Retina (tissue), 1 donor: ENCODE measurements at places on chromosomes 4 and X.

GRCh38 chrX:30304866-30305265, 4.3 kb downstream of the NR0B1 start:
- DNase-seq, result no peak

DNA sequence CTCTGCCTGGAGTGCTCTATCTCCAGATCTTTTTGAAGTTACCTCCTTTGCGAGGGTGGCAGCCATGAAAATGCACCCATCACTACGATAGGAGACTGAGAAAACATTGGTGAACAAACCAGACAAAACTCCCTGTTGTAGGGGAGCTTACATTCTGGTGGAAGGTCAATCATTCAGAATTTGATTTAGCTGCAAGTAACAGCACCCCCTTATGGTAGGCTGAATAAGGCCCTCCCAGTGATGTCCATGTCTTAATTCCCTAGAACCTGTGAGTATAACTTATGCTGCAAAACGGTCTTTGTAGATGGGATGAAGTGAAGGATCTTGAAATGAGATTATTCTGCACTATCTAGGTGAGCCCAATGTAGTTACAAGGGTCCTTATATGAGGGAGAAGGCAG, 5.6 kb upstream of the TEC start:
- DNase-seq, result no peak

GRCh38 chr4:63788271-63788670, 621.0 kb downstream of the TECRL start:
- DNase-seq, result no peak

DNA sequence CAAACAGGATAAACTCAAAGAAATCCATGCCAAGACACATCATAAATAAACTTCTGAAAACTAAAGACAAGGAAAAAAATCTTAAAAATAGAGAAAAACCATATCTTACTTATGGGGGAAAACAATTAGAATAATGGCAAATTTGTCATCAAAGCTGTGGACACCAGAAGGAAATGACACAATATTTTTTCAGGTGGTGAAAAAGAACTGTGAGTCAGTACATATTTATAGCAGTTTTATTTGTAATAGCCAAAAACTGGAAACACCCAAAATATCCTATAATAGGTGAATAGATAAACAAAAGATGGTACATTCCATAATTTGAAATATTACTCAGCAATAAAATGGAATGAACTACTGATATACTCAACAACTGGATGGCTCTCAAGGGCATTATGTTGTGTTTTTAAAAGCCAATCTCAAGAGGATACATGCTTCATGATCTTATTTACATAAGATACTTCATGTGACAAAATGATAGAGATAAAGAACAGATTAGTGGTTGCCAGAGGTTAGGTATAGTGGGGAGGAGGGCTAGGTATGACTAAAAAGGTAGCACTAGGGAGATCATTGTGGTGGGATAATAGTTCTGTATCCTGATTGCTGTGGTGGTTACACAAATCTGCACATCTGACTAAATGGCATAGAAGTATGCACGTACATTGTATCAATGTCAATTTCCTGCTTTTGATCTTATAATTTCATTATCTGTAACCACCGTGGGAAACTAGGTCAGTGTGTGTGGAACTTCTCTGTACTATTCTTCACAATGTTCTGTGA, 191.9 kb downstream of the PPP1R2C start:
- no peak for DNase-seq

- DNase-seq, result no peak
Measured at GRCh38 chrX:13053171-13053570, 8.8 kb upstream of the FAM9C start.

GRCh38 chr4:100206850-100207249, 16.6 kb upstream of the DDIT4L start:
- DNase-seq, result no peak

DNA sequence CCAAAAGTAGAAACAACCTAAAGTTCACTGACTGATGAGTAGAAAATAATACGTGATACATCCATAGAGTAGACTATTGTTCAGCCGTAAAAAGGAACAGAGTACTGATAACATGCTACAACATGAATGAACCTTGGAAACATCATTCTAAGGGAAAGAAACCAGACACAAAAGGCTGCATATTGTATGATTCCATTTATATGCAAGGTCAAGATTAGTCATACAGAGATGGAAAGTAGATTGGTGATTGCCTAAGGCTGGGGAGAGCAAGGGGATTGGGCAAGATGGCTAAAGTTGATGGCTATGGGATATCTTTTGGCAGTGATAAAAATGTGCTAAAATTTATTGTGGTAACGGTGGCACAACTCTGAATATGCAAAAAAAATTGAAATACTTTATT, 209.1 kb downstream of the RELL1 start:
- DNase-seq, result no peak

- DNase-seq, result peak; percentile 81
Measured at GRCh38 chr4:83012200-83012686, 1.6 kb upstream of the LIN54 start.

GRCh38 chr4:105139646-105140045, 7.0 kb upstream of the TET2 start:
- no peak for DNase-seq

GRCh38 chr4:28232376-28232775, 1371.7 kb downstream of the STIM2 start:
- no peak for DNase-seq

- DNase-seq, result no peak
Measured at GRCh38 chr4:107937040-107937439, 5.7 kb downstream of the CYP2U1 start.

GRCh38 chr4:139647184-139647583, 18.4 kb upstream of the MGST2 start:
- DNase-seq, result no peak

DNA sequence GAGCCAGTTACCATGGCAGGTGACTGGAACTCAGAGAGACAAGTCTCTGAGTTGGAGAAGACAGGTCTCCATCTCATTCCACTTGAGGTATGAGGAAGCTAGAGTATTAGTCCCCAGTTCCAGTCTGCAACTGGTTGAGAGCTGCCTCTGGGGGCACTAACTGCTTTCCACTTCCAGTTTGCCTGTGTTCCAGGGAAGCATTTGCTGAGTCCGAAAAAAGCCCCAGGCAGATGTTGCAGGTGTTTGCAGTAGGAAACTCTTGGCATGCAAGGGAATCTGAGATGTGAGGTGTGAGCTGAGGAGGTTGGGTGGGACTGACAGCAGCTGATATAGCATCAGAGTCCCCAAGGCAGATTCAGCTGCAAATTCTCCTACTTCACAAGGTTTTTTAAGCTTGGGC, 272.2 kb upstream of the CASK start:
- no peak for DNase-seq

DNA sequence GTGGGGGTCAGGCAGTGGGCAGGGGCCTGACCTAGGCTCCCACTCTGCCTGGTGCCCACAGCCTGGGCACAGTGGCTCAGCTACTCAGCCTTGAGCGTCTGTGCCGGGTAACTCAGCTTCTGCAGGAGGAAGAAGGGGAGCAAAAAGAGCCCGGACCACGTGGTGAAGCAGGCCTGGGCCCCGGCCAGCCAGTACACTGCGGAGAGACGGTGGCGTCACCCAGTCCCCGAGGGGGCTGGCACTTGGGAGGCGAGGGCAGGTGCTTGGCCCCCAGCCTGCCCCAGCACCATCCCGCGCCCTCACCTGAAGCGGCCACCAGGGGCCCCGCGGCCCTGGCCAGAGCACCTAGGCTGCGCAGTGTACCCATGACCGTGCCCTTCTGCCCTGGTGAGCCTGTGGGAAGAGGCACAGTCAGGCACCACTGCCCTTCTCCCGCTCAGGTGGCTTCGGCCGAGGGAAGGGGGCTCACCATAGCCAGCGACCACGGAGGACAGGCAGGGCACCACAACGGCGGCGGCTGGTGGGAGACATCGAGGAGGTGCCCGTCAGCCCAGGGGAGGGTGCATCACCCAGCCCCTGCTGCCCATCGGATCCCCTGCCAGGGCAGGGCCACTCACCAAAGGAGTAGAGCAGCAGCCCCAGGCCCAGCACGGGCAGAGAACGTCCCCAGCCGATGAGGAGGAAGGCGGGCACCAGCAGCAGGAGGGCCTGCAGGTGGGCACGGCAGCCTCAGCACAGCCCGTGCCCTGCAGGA, 32.3 kb downstream of the NOP14 start:
- no peak for DNase-seq

DNA sequence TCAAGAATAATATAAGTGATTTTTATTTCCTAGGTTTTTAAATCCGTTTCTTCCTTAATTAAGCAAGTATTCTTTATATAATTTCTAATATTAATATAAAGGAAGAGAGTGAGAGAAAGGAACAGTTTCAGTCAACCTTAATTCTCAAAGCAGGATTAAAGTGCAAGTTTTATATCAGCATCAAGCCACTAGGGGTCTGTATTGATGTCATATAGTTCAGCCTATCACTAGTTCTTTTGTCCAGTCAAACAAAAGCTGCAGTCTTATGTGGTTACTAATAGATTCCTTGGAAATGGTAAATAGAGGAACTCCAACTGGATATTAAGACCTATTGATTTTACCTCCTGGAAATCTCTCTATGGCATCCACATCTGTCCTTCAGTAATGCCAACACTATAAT, 82.0 kb downstream of the NAP1L3 start:
- DNase-seq, result no peak

DNA sequence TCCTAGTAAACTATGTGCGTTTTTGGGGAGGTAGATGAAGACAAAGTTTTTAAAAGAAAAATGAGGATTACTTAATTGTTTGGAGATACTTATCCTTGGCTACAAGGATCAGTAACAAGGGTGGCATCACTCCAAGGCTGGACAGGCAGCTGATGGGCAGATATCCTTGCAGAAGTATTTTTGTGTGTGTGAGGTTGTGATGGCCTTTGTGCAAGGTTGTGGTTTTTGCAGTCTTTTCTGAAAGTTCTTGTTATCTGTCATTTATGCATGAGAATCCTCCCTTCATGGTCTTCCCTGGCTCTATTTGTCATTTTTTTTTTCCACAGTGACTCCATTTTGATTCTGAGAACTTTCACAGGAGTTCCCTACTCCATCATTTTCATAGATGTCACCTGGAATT, 96.0 kb upstream of the C1GALT1C1 start:
- no peak for DNase-seq

- peak; percentile 15 for DNase-seq
Measured at GRCh38 chr4:99352602-99353537, at the start of gene ADH1C. TSS of gene ADH1C (minus strand) at chr4:99352746. CDS start at chr4:99352675, 71 bp downstream.

DNA sequence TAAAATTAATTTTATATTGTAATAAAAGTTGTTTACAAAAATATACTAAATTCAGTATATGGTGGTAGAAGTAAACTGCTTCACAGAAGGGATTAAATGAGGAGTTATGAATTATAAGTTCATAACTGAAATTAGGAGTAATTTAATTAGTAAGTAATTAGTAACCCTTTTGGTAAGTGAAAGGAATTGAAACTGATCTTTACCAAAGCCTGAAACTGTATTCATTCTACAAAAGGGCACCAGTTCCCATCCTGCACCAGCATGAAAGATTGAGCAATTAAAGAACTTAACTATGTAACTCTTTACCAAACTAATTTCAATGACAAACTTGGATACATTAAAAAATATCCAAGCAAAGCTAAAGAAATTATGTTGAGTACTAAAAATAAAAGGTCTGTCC, 8.2 kb downstream of the MED14 start:
- DNase-seq, result no peak

- DNase-seq, result no peak
Measured at GRCh38 chr4:113981591-113981990, 2.1 kb upstream of the ARSJ start.

DNA sequence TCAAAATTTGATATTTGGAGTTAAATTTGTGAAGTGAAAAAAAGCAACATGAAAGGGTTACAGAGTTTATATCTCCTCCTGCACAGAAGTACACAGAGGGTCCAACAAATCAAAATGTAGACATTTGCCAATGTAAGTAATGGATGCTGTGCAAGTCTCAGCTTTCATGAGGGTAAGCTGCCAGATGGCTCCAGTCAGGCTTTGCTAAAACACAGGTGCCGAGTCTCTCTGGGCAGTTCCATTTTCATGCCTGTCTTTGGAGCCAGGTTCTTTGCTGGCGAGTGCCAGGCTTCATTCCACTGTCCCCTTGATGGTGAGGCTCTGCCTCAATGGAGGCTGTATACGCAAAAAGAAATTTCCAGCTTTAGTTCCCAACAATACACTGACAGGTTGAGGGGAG, 27.9 kb downstream of the SLC4A4 start:
- DNase-seq, result no peak

DNA sequence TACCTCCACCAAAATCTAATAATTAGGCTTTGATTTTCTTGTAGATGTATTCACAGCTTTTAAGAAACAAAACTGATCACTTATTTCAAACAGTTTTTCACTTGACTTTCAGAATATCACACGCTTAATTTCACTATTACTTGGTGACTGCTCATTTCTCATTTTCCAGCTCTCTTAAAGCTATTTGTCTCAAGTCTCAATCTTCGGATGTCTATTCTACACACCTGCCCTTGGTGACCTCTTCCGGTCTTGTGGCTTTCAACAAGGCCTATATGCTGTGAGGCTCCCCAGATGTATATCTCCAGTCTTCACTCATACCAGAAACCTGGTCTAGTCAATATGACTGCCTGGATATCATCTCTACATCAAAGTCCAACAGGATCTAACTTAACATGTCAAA, 34.9 kb upstream of the ANXA10 start:
- DNase-seq, result no peak

- DNase-seq, result peak; percentile 14
Measured at GRCh38 chr4:122914292-122914904, 8.0 kb downstream of the NUDT6 start.

GRCh38 chr4:76702440-76703122, 195.4 kb downstream of the SOWAHB start:
- DNase-seq, result no peak

DNA sequence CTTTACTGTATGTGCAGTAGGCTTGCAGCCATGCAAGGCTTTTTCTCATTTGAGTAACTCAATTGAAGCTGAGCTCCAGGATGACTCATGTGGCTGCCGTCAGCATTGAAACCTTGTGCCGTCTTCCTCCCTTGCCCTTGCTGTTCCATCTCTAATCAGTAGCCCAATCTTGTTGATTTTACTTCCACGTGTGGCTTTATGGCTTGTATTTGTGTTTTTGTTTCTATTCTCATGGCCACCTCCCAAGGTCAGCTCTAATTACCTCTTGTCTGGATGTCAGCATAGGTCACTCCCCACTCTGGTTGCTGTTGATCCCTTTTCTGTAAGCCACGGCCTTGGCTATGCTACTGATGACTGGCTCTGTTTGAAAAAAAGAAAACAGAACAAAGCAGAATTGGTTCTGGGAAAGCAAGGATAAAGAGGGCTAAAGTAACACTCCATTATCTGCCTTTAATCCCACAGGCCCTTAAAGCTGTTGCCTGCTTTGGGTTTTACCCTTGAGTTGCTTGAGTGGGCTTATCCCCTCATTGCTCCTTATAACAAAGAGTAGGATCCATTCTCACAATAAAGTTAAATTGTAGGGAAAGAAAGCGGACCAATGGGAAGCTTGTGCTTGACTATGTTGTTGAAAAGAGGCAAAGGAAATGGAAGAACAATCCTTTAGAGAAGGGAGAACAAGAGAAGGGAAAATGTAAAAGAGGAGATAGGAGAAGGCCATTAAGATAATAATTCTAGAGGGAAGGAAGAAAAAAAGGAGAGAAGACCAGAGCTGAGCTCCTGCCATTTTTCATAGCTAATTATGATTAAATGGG, 173.9 kb upstream of the PGRMC2 start:
- no peak for DNase-seq

GRCh38 chr4:2937146-2937857, 25.9 kb downstream of the NOP14 start:
- no peak for DNase-seq

- no peak for DNase-seq
Measured at GRCh38 chr4:85780664-85781063, 305.7 kb downstream of the ARHGAP24 start.

GRCh38 chr4:182339221-182339641, 96.0 kb downstream of the TENM3 start:
- no peak for DNase-seq
